AG04450 (cell line): ENCODE measurements at places on chromosomes 16 and 17.

DNA sequence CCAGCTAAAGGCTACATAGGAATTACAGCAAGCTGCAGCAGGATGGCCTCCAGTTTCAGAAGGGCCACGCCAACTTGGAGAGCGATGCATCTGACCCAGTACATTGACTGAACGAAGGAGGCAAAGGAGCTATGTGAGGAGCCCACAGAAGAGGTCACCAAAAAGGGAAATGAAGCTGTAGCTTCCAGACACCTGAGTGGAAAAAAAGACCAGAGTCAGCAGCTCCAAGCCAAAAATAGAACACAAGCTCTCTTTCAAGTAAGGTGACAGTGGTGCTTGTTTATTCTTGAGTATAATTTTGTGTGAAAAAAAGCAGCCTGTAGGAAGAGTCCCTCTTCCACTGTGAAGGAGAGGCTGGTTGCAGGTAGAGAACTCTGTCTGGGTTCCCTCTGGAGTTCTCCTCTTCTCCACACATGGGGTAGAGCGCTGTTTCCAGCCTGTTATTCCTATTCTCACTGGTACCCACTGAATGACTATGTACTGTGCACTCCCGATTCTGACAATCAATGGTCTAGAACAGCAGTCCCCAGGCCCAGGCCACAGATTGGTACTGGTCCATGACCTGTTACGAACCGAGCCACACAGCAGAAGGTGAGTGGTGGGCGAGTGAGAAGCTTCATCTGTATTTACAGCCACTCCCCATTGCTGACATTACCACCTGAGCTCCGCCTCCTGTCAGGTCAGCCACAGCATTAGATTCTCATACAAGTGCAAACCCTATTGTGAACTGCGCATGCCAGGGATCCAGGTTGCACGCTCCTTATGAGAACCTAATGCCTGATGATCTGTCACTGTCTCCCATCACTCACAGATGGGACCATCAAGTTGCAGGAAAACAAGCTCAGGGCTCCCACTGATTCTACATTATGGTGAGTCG lies 15.1 kb downstream of the CCL4 start:
- DNase-seq: no peak

DNA sequence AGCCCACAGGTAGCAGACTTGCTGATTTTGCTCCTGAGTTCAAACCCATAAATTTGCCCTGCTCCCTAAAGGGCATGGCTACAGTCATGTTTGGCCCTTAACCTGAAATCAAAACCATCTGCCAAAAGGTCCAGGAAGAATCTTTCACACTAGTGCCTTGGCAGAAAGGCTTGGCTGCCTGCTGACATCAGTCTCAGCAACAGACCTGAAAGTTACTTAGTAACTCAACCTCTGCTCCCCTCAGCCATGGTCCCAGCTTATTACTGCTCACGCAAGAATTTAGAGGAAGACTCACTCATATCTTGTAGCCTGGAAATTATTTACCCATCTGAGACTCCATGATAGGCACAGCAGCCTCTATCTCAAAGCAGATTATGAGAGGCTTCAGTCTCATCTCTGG lies 98.0 kb upstream of the KIF2B start:
- DNase-seq: no peak

DNA sequence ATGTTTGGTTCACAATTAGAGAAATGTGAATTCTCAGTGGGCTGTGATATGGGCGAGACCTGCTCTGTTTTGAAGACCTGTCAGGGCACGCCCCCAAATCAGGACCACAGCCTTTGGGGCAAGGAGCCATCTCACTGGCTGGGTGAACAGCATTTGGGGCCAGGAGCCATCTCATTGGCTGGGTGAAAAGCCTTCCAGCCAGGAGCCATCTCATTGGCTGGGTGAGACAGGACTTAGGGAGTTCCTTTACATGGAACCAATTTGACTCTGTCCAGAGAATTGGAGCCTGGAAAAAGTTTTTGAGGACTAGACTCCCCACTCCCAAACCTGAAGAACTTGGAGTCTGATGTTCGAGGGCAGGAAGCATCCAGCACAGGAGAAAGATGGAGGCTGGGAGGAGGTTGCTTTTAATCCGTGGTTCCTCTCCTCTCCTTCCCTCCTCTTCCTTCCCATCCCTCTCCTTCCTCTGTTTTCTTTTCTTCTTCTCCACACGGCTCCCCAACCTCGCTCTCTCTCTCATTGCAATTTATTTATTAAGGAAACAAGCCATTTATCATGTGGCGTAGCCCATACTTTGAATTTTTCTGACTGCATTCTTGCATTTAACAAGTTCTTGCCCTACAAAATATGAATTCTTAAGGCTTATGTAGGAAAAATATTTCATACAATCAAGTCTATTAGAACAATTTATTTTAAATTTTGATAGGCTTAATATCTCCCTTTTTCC lies 19.7 kb downstream of the FOXL1 start:
- no peak for DNase-seq

DNA sequence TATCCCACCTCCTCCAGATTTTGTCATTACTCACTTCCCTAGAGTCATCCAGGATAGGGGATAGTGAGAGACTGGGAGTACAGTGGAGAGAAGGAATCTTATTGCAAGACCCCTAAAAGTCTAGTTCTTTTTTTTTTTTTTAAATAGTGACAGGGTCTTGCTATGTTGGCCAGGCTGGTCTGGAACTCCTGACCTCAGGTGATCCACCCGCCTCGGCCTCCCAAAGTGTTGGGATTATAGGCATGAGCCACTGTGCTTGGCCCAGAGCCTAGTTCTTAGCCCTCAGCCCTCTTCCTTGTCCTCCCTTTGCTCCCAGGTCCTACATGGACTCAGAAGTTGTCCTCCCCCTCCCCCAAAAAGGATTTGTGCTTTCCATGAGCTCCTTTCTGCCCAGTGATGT lies 2.7 kb upstream of the CHRNB1 start:
- no peak for DNase-seq

GRCh38 chr17:4786106-4786511 lies at the start of gene VMO1:
TSS of gene VMO1 (minus strand) at chr17:4786364. CDS start at chr17:4786352, 12 bp downstream.
- DNase-seq: no peak

DNA sequence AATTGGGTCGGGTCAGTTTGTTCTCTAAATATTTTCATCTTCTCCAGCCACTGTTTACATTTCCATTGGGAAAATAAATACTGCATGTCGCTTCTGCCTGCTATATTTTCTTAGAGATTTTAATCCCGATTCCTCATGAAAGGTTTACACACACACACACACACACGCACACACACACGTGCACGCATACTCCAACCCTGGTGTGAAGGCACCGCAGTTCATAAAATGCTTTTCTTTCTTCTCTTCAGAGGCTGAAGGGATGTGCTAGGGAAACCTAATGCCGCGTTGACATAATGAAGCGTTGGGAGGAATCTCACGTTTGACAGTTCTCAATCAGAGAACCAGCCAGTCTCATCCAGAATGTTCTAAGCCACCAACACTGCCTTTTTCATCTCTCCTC lies 222.9 kb upstream of the IRX3 start:
- no peak for DNase-seq

GRCh38 chr16:31083081-31083480 lies 5.7 kb downstream of the PRSS53 start:
- DNase-seq: no peak

GRCh38 chr17:33280162-33280943 lies 12.7 kb downstream of the ASIC2 start:
- no peak for DNase-seq

GRCh38 chr17:48629411-48629759 lies 3.2 kb upstream of the HOXB9 start:
- no peak for DNase-seq

DNA sequence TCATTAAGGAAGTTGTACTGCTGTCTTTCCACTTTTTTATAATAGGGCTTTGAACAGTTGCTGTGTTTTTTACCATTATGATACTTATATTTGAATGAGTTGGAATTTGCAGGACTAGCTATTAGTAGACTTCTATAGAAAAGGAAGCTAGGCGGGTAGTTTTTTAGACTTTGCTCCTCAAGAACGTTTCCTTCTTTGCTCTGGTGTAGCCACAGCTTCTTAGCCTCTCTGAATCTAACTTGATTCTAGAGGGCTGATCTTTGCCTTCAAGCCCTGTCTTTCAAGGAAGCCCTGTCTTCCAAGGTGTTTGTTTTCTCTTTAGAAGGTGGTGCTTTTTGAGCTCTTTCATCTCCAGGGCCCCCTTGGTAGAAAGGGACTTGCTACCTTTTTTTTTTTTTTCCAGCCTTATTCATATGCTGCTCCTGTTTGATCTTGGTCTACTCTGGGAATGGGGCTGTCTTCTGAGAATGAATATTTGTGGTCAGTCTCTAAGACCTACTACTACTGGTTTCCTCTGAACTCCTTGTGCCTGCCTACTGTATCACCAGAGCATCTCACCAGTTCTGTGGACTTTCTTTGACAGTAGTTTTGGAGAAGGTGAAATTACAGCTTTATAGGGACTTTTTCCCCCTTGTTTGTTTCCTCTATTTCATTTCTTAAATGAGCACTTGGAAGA lies 52.3 kb upstream of the RASL10B start:
- no peak for DNase-seq

GRCh38 chr17:64066716-64067115 lies 46.3 kb upstream of the ICAM2 start:
- DNase-seq: no peak

GRCh38 chr17:16912021-16912962 lies 59.6 kb downstream of the TNFRSF13B start:
- DNase-seq: no peak

- DNase-seq: peak; percentile 3
Observed at GRCh38 chr17:46811978-46812583, 6.4 kb downstream of the WNT3 start.

DNA sequence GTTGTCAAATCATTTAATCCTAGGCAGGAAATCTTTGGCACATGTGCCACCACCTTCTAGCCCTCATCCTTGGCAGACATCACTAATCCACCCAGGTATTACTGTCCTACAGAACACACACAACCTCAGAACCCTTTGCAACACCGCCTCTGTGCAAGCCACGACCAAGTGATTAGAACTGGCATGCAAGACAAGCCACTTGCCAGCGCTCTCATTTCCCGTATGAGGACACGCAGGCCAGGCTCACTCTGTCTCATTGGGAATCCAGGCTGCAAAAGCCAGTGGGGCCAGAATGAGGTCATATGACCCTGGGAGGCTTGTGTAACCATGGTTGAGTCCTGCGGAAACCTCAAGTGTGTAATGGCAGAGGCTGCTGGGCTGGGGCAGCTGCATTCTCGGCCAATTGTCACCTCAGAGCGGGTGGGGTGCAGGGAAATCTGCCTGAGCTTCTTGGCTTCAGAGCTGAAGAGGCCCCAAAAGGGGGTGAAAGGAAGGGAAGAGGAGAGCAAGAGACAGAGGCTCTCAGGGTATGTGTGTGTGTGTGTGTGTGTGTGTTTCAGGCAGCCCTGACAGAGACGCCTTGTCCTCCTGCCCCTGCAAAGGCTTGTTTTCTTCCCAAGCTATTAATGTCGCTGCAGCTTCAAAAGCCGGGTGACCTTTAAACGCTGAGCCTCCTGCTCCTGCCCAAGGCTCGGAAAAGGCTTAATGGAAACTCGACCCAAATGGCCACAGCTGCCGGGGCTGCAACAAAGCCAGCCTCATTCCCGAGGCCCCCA lies 43.2 kb upstream of the MRPS23 start:
- peak; percentile 86 for DNase-seq

GRCh38 chr17:4597975-4598374 lies 13.6 kb downstream of the SMTNL2 start:
- no peak for DNase-seq

GRCh38 chr16:57732714-57733113 lies 2.9 kb upstream of the KATNB1 start:
- no peak for DNase-seq

DNA sequence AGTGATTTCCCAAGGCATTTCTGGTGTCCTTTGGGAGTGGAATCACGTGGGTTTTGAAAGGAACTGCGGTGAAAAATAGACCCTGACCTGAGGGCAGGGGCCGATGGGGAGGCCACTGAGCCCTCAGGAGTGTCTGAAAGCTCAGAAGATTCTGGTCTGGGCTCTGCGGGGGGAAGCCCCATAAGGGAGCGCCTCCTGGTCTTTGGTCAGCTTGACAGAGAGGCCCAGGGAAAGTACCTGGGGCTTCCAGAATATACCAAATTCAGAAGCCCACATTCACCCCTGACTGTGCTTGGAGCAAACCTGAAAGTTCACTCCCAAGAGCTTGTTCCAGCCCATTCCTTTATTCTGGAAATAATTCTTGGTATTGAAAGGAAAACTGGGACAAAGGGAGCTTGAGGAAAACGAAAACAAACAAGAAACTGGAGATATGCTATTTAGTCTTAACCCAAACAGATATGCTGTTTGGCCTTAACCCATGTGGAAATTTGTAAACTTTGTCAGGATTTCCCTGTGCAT lies 23.2 kb upstream of the NAGLU start:
- no peak for DNase-seq

DNA sequence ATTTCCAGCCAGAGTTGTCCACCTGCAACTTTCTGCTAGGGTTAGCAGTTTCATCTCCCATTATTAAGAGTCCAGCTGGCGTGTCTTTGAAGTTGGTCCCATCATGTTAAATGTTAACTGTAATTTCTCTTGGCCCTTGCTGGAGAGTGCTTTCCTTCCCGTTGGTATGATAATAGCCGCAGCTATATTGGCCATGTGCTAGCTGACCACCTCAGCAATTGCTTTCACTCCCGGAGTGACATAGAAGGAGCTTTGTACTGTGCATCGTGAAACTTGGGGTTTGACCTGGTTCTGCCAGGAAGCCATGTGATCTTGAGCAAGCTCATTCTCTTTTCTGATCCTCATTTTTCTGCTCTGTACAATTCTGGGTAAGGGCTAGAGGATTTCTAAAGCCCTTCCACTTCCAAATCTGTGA lies 81.0 kb upstream of the TBX2 start:
- no peak for DNase-seq

DNA sequence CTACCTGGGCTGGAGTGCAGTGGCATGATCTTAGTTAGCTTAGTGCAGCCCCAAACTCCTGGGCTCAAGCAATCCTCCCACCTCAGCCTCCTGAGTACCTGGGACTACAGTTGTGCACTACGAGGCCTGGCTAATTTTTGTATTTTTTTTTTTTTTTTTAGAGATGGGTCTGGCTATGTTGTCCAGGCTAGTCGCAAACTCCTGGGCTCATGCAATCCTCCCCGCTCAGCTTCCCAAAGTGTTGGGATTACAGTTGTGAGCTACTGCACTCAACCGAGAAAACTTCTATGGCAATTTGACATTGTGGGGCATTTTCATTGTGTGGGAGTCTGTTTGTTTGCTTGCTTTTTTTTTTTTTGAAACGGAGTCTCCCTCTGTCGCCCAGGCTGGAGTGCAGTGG lies 30.0 kb downstream of the CRISPLD2 start:
- DNase-seq: no peak

DNA sequence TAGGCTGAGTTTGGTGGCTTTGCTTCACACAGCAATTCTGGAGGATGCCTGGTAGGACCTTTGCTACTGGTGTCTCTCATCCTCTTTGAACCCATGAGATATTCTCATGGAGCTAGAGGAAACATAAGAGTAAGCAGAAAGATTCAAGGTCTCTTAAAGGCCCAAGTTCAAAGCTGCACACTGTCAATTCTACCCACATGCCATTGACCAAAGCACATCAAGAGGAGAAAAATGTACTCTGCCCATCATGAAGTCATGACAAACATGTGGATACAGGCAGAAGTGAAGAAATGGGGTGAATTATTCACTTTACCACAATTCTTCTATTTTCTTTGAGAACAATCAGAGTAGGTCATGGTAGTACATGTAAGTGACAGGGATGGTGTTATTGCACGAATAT lies 13.1 kb downstream of the SKA2 start:
- no peak for DNase-seq
